Fibroblast of gingiva (primary cell): ENCODE measurements at places on chromosomes 7 and 10.
A peak's percentile ranks its signal among the peaks of the same experiment; 100 is the strongest.

DNA sequence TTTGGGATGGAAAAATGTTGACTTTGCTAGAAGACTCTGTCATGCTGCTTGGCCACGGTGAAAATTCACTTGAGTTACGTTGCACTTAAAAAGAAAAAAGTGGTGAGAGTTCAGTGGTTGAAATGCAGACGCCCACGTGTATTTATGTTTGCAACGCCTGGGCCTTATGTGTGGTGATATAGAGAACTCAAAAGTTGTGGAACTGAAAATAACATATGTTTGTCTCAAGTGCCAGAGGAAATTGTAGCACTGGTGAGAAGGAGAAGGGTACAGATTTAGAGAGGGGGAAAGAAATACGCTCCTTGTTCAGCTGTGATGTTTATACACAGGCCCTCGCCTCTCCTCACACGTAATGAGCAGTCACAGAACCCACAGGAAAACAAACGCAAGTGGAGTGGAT, 73.6 kb downstream of the EMX2 start:
- DNase-seq: no peak

- DNase-seq: no peak
Observed at GRCh38 chr10:123257904-123258456, 103.8 kb downstream of the BUB3 start.

GRCh38 chr7:39383136-39383535, 183.1 kb upstream of the YAE1 start:
- DNase-seq: no peak

- peak; percentile 53 for DNase-seq
Observed at GRCh38 chr10:50552771-50553535, 70.8 kb downstream of the SGMS1 start.

DNA sequence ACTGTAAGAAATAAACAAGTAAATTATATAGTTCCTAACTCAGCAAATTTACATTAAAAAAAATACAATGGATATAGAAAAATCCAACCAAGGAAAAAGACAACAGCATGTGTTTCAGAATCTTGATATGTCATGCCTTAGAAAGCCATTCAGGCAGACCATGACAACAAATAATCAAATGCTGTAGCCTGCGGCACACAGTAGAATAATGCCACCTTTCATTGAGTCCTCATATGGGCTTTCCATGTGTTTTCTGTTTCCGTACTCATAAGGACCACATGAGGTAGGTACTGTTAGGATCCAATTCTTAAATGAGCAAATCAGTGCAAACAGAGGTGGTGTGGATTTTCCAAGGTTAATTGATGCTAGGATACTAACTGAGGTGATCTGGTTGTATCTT, 138.6 kb downstream of the CUBN start:
- no peak for DNase-seq

GRCh38 chr7:5266191-5267028, 16.3 kb upstream of the SLC29A4 start:
- no peak for DNase-seq

- no peak for DNase-seq
Observed at GRCh38 chr10:44295644-44296241, 89.2 kb downstream of the CXCL12 start.

- DNase-seq: no peak
Observed at GRCh38 chr10:103708627-103709288, 146.6 kb downstream of the SH3PXD2A start.

DNA sequence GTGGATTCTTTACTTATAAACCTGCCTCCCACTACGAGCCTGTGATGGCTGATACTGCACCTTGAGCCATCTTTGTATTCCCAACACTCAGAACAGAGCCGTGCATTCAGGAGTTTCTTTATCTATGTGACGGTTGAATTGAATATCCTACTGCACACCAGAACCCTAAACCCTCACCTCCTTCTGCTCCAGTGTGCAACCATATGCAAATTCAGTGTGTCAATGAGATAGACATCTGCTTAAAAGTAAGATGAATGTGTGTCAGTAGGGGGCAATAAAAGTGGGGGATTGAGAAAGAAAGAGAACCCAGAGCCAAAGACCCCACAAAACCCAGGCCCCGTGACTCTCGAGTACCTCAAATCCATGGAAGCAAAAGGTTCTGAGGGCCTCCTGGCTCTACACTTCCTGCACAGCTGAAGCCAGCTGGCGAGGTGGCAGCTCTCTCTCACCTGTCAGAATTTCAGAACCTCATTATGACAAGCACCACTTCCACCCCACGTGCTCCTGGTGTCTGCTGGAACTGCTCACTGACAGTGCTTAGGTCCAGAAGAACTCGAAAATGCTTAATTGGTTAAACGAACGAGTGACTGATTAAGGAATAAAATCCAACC, 143.3 kb upstream of the GPR26 start:
- no peak for DNase-seq

DNA sequence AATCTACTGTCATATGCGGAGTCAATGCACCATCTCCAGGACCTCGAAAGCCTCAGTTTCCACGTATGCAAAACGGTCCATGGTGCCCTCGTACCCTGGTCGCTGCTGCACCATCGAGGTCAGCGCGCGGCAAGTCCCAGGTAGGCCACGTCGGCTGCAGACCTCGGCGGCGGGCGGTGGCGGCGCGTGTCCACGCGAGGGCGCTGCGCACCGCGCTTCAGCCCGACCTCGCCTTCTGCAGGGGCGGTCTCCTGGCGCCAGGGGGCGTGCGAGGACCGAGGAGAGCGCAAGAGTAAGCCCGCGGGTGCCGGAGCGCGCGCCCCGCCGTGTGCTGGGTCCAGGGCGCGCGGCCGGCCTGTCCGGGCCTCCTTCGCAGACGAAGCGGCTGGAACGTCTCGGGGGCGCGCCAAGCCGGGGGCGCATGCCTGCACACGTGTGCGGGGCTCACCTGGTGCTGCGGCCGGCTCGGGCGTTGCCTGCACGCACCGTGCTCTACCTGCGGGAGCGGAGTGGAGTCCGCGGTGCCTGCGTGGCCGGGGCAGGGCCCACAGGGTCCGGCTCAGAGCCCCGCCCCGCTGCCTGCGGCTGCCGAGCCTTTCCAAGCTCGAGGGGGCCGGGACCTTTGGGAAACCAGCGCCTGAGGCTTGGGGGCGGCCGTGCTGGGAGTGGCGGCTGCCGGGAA, 54.0 kb downstream of the GLRX3 start:
- peak; percentile 79 for DNase-seq

DNA sequence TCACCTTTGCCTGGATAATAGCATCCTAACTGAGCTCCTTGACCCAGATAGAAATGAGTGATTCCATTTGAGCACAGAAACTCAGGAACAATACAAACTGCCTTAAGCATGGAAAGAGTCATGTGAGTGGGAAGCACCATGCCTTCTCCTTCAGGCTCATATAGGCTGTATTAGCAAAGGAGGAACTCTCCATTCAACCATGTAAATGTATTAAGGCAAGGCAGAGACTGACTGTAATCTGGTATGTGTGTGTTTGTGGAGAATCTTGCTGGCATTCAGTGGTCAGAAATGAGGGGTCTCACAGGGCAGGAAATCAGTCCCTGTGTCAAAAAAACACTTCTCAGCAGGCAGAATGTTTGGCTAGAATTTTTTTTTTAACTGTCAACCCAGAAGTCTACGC, 40.2 kb downstream of the COA1 start:
- DNase-seq: no peak

- no peak for DNase-seq
Observed at GRCh38 chr7:120677535-120677934, 180.4 kb downstream of the TSPAN12 start.

DNA sequence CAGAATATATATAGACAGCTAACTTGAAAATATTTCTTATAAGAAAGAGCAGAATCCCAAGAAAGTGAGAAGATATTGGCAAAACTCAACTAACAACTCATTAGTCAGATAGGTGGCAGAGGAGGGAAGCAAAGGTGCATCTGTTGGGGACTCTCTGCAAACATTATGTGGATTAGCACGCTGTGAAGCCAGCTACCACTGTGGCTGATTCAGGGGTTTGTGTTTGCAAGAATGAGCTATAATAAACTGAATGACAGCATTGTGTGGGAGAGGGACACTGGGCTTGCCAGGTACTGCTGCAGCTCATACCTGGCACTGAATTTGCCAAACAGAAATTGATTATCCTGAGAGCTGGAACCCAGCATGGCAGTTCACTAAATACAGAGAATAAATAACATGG, 170.3 kb upstream of the MINDY3 start:
- no peak for DNase-seq

GRCh38 chr7:44096326-44096881, 7.7 kb upstream of the AEBP1 start:
- DNase-seq: no peak

DNA sequence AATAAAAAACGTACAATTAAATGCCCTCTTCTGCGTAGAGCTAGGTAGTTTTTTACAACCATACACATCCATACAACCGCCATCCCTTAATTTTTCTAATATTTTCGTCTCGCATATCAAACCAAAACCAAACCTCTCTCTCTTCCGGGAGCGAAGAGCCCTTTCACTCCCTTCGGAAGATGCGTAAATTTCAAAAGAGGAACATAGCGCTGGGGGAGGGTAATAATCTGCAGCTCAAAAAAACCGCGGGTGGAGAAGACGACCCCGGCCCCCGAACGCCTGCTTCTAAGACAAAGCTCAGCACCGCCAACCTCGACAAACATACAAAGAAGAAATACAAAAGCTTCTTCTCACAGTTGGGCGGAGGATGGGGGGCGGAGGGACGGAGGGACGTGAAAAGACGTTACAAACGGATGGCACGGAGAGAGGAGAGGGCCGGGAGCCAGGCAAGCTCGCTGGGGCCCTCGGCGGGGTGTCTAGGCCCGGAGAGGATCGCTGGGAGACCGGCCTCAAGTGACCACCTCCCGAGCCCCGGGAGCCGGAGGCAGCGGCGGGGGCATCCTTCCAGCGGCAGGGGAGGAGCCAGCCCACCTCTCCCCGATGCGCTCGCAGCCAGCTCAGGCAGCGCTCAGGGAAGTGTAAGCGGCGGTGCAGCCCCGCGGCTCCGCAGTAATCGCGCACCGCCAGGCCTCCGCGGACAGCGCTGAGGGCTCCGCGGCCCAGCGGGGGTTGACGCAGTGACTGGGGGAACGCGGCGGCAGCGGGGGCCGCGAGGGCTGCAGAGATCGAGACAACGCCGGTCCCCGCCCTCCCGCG, 851 bp downstream of the MKRN1 start:
- peak; percentile 30 for DNase-seq

DNA sequence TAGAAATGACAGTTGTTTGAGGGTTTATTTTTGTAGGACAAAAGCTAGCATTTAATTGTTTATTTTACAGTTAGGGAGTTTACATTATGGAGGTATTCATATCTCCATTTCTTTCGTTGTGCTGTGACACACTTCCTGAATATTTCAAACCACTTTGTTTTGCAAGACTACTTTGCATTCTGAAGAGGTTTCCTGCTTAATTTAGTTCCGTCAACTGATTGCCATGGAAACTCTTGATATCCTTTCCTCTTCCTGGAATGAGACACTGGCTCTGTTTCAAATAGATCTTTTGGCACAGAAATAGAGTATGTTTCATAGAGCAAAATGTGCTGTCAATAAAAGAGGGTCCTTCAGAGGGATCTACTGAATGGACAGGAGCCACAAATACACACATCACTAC, 159.5 kb upstream of the AGR3 start:
- DNase-seq: peak; percentile 96

DNA sequence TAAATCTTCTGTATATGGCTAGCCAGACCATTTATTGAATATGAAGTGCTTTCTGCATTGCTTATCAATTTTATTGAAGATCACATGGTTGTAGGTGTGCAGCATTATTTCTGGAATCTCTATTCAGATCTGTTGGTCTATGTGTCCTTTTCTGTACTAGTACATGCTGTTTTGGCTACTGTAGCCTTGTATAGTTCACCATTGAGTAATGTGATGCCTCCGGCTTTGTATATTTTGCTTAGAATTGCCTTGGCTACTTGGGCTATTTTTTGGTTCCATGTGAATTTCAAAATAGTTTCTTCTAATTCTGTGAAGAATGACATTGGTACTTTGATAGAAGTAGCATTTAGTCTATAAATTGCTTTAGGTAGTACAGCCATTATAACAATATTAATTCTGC, 1187.2 kb downstream of the XPNPEP1 start:
- no peak for DNase-seq

GRCh38 chr7:70808876-70809275, 323.1 kb upstream of the GALNT17 start:
- no peak for DNase-seq

DNA sequence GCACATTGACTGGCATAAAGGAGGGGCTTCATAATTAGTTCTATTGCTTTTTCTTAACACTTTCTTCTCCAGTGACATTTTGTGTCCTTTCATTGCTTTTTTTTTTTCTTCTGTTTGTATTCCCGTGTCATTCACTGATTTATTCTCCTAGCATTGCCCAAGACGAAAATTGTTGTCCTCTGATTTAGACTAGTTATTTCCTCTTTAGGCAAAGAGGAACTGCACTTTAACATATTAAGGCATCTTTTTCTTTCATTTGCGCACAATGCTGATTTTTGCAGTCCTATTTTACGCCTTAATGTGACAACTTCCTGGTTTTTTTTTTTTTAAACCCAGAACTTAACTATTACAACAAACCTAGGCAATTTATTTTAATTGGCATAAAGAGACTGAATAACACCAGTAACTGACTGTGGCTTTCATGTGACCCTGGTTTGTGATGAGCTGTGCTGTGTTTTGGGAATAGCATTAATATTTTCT, 39.7 kb downstream of the ARID5B start:
- DNase-seq: no peak

DNA sequence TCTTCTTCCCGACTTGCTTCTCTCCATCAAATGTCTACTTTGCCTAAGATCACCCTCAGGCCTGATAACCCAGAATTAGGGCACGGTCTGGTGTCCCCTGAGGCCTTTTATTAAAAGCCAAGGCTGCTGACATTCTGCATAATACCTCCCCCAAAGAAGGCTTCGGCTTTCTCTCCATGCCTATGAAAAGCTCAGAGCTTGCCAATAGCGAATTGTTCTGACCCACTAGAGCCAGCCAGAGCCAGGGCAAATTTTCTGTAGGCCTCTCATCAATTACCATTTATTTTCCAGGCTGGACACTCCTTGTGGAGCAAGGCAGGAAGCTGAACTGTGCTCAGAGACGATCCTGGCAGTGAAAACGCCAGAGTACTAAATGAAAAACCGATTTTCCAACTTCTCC, 64.3 kb upstream of the ADRB1 start:
- DNase-seq: no peak

GRCh38 chr10:124511205-124512039, 49.8 kb downstream of the LHPP start:
- no peak for DNase-seq

GRCh38 chr10:69348816-69349541, 67.7 kb downstream of the TACR2 start:
- peak; percentile 92 for DNase-seq

GRCh38 chr10:34523017-34523767, 291.9 kb downstream of the PARD3 start:
- DNase-seq: no peak

GRCh38 chr7:139598642-139599041, 75.2 kb downstream of the CLEC2L start:
- DNase-seq: no peak

GRCh38 chr7:123502201-123502600, 32.2 kb downstream of the IQUB start:
- no peak for DNase-seq
